ENCODE measurements at places on chromosomes 1 and 21.

GRCh38 chr1:22579541-22580155 lies 16.4 kb downstream of the EPHA8 start:
- DNase-seq: no peak

- DNase-seq: no peak
Observed at GRCh38 chr1:185564816-185565215, 169.4 kb upstream of the HMCN1 start.

DNA sequence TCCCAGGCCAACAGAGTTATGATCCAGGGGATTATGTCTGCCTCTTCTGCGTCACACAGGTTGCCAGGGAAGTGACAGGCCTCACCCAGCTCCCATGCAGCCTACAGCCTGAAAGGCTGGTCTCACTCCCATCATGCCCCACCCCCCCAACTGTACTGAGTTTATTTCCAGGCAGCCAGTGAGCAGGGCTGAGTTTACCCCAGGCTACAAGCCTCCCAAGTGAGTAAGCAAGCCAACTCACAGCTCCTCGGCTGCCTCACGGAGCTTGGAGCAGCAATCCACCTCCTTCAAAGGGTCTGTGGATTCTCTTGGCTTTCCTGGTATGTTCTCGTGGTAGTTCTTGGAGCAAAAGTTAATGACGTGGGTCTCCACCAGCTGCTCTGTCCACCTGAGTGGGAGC lies 1147.6 kb upstream of the ADGRL4 start:
- no peak for DNase-seq

DNA sequence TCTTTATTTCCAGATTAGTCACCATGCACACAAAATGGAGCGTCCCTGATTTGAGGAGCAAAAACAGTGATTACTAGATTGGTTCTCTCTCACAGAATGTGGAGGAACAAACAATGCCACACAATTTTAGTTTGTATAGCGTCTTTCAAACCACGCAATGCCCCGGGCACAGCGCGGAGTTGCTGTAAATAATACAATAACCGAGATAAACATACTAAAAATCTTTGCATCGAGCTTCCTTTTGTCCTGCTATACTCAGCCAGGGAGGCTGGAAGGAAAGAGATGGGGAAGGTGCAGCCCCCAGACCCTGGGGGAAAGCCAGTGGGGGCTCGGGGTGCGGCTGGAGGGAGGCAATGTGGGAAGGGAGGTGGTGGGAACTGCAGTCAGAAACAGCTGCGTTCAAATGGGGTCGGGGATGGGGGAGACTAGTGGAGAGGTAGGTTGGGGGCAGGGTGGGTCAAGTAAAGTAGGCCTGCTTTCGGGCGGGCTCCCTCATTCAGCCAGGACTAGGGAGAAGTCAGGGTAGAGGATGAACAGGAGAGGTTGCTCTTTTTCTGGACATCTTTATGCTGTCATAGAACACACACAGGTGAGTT lies 366.3 kb downstream of the RPS6KC1 start:
- DNase-seq: no peak

DNA sequence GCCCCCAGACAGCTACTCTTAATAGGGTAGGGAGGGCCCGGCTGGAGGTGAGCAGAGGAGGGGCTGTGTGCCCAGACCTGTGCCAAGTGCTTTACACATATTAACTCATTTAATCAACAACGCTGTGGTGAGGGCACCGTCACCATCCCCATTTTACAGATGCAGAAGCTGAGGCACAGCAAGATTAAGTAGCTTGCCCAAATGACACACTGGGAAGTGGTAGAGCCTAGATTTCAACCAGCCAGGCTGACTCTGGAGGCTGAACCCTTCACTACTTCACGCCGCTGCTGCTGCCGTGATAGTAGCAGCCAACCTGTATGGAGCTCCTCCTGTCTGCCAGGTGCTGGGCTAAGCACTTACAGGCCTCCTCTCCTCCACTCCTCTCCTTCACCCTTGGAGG lies 127.2 kb downstream of the PTPRU start:
- DNase-seq: no peak

DNA sequence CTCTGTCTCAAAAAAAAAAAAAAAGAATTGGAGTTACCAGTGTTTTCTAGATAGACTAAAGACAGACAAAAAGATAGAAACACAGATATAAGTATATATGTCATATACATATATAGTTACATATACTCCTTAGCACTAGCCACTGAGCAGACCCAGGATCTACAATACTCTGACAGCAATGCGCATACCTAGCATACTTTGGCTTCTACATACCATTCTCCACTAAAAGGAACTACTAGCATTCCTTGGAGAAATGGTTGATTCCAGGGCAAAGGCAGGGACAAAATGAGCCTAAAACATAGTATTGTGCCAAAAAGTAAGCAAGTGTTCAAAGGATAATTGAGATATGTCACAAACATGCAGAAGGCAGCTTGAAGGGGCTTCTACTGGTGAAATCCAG lies 22.7 kb downstream of the SYNJ1 start:
- no peak for DNase-seq

GRCh38 chr1:203096566-203096965 lies 10.8 kb upstream of the MYOG start:
- DNase-seq: no peak

GRCh38 chr21:37921091-37921490 lies 4.8 kb upstream of the KCNJ6 start:
- no peak for DNase-seq

DNA sequence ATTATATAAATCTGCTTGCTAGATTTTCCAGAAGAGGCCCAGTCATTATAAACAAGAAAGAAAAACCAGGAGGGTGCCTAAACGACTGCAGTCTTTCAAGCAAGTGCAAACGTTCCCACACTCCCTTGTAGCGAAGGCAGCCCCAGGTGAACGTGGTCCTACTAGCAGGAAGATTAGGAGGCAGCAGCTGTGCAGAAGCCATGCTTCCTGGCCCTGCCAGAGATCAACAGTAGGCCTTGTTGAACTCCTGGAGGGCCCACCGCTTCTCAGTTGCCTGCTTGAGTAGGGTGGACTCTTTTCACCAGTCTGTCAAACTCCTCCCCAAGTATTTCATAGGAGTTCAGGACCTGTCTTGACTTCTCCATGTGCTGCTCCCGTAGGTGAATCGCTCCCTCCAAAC lies 163.0 kb upstream of the GORAB start:
- no peak for DNase-seq

DNA sequence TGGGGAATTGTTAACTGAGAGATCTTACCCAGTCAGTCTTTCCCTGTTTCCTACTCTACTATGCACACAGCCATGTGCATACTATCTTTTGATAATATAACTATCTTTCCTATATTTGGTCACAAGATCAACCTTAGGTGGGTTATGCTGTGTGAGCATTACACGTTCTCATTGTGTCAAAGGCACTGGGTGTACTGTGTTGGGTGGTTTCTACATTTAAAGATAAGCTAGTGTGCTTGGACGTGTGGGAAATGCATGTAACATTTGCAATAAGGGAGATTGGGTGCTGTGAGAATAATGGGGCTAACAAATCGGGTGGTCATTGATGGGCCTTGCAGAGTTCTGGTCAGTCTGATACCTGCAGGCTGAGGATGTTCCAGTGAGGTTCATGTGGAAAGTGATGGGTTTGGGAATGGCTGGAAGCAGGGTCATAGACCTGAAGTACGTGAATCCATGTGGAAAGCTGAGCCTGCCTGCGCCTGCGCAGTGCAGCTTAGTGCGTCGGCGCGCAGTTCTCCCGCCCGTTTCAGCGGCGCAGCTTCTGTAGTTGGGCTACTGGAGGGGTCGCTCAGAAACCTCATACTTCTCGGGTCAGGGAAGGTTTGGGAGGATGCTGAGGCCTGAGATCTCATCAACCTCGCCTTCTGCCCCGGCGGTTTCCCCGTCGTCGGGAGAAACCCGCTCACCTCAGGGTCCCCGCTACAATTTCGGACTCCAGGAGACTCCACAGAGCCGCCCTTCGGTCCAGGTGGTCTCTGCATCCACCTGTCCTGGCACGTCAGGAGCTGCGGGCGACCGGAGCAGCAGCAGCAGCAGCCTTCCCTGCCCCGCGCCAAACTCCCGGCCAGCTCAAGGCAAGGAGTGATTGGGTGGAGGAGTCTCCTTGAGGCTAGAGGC lies at the start of gene MSH4:
MSH4 (plus strand) TSS at position 507 of the 897 bp plus-strand sequence; CDS start at position 611, 104 bp downstream.
- peak; percentile 2 for DNase-seq

DNA sequence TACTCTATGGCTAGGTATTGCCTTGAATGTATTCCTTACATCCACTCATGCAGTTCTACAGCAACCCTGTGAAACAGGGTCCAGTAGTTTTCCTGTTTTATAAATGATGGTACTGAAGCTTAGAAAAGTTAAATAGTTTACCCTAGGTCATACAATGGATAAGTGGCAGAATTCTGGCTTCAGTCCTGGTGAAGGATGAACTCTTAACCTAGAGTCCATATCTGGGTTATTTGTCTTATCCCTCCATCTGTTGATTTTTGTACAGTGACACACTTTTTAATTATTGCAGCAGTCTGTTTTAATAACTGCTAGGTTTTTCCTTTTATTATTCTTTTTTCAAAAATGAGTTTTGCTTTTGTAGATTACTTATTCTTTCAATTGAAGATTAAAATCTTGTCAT lies 263.9 kb downstream of the DNM3 start:
- DNase-seq: no peak
